ENCODE measurements at places on chromosomes 6 and 20.

- DNase-seq = no peak
Observed at GRCh38 chr6:29884261-29884660, 56.6 kb downstream of the HLA-G start.

GRCh38 chr6:111874025-111874415, 768 bp upstream of the FYN start:
- DNase-seq = no peak

GRCh38 chr6:132265451-132266097, 135.7 kb downstream of the MOXD1 start:
- no peak for DNase-seq

DNA sequence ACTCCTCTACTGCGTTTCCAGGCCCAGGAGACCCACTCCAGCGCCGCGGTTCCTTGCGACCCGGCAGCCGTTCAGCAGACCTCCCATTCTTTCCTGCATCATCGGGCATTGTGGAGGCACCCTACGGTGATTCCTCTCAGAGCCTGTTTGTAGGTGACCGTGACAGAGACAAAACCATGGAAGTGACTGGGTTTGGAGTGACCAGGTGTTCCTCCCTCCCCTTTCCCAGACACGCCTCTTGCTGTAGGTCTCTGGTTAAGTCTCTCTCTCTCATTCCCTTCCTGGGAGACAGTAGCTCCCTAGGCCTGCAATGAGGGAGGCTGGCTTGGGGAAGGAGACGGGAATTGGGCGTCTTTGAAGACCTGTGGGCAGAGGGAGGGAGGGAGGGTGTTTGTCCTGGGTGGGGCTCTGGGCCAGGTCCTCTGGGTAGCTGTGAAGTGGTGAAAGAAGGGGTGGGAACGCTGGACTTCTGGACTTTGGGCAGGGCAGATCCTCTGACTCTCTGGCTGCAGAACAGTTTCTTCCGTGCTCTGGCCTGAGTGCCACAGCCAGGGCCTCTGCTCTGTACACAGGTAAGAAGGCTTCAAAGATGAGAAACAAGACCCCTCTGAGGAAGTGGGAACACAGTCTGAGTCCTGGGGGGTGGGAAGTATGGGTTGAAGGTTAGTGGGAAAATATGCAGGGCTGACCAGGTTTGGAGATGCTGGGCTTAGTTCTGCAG, 763 bp downstream of the KLC4 start:
- DNase-seq = no peak

DNA sequence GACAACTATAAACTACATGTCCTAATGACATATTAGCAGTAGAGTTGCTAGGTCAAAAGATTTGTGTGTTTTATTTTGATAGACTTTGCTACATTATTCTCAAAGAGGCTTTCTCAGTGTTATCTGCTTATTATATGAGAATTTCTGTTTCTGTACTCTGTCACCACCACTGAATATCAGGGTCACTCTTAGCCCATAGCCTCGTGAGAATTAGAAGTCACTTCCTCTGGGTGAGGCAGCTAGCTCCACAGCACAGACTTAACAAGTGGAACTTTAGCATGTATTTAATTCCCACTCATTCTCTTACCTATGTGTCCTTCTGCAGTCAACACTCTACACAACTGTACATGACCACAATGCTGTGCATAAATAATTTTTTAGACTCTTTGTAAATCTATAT, 6.7 kb downstream of the PHACTR2 start:
- no peak for DNase-seq
